ENCODE measurements at places on chromosomes 16 and 17.
A peak's percentile ranks its signal among the peaks of the same experiment; 100 is the strongest.

DNA sequence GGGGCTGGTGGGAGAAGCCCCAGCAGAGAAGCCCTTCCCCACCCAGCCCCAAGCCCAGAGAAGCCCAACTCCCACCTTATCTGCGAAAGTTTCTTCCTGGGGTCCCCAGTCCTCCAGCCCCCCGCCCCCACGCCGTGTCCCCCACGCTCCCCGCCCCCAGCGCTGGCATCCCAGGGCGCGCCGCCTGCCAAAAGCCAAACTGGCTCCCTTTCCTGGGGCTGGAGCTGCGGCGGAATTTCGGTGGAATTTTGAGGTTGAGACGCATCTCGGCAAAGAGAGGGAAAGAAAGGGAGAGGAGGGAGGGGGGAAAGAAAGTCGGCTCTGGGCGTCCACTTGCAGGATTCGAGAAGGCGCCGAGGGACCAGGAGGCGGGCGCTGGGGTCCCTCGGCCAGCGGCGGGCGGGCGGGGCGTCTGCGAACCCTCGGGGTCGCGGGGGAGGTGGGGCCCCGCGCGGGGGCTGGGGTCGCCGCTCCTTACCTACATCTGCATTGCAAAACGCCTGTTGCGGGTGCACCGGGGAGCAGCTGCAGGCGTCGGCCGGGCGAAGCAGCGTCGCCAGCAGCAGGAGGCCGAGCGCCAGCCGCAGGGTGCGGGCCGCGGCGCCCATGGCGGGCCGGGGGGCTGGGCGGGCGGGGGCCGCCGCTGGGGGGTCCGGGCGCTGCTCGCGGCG, 571 bp downstream of the TIMP2 start:
- no peak for DNase-seq

- DNase-seq, result no peak
These were observed 105.3 kb upstream of the C16orf82 start for GRCh38 chr16:26961459-26961858.

- DNase-seq, result no peak
These were observed 16.5 kb downstream of the GPT2 start for GRCh38 chr16:46900455-46901235.

GRCh38 chr16:85234310-85235204, 122.3 kb upstream of the CIBAR2 start:
- DNase-seq, result no peak

- DNase-seq, result no peak
These were observed 17.2 kb downstream of the SPAG9 start for GRCh38 chr17:51103451-51103850.

- DNase-seq, result no peak
These were observed 12.6 kb upstream of the ARL5C start for GRCh38 chr17:39178536-39178935.

DNA sequence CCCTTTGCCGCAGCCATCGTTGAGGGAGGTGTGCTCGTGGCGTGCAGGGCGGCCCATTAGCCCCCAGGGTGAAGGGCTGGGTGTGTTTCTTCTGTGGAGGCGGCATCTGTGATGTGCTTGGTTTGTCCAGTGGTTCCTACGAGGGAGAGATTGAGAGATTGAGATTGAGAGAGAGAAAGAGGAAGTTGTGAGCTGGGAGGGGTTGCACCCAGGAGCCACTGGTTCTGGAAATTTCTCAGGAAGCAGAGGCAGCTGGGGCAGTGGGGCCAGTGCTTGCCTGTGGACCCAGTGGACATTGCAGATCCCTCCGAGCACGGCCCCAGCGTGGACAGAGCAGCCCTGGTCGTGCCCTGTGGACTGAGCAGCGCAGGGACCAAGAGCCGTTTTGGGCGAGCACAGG, 72.0 kb upstream of the ZNF750 start:
- no peak for DNase-seq

GRCh38 chr17:71995590-71995989, 125.2 kb upstream of the SOX9 start:
- no peak for DNase-seq

DNA sequence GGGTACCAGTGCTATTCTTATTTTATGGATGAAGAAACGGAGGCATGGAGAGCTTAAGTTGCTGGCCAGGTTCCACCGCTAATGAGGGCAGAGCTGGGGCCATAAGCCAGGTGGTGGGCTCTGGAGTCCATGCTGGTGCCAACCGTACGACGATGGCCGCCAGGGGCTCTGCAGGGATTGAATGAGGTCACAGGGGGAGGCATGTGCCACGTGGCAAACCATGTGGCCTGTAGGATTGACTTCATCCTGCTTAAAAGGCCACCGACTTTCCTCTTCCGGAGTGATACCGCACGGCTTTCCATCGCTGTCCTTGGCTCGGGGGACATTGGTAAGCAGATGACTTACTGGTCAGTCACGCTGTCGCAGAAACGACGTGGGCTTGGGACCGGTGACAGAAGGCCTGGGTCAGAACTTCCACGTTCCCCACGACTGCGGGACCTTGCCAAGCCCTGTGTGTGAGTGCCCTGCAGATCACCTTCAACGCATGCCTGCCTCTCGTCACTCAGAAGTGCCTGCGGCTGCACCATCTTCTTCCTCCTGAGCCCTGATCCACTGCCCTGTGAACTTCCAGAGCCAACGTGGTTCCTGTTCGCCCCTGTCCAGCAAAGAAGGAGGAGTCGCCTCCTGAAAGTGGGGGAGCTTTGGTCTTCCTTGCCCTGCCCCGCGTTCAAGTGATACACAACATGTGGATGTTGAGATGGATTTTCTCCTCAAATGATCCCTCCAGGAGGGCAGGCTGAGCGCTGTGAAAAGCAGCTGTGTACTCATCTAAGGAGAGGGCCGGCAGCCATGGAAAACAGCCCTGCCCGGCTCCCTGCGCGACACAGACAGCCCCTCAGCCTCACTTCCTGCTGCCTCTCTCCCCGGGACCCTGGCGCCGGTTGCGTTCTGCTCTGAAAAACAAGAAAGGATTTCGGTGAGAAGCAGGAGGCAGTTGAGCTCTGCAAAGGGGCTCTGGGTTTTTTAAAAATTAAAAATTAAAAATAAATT, 176.7 kb downstream of the C16orf95 start:
- no peak for DNase-seq

DNA sequence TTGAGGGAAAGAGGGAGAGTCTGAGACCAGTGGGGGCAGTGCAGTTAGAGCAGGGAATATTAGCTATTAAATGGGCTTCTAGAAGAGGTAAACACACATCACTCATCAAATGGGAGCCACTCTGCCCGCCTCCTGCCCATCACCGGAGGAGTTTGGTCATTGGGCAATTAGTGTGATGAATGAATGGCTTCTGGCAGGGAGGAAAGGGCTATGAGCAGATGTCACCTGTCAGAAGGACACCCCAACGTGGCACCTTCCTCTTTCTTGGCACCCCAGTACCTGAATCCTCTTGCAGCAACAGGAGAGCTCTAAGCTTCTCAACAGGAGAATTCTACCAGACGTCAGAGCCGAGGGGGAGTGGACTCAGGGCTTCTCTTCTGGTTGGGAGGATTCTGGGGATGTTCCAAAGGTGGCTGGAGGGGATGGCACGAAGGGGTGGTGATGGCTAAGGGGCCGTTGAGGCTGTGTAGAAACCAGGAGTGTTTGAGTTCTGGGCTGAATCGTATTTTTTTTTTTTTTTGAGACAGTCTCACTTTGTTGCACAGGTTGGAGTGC, 11.0 kb downstream of the C1QTNF1 start:
- DNase-seq, result no peak

- DNase-seq, result no peak
These were observed 671 bp upstream of the FADS6 start for GRCh38 chr17:74893936-74894671.

- DNase-seq, result no peak
These were observed 9.8 kb downstream of the MYBBP1A start for GRCh38 chr17:4545217-4545951.

GRCh38 chr16:66429290-66429962, 2.3 kb downstream of the BEAN1 start:
- DNase-seq, result no peak

- no peak for DNase-seq
These were observed 20.5 kb downstream of the TANC2 start for GRCh38 chr17:62986549-62986948.

DNA sequence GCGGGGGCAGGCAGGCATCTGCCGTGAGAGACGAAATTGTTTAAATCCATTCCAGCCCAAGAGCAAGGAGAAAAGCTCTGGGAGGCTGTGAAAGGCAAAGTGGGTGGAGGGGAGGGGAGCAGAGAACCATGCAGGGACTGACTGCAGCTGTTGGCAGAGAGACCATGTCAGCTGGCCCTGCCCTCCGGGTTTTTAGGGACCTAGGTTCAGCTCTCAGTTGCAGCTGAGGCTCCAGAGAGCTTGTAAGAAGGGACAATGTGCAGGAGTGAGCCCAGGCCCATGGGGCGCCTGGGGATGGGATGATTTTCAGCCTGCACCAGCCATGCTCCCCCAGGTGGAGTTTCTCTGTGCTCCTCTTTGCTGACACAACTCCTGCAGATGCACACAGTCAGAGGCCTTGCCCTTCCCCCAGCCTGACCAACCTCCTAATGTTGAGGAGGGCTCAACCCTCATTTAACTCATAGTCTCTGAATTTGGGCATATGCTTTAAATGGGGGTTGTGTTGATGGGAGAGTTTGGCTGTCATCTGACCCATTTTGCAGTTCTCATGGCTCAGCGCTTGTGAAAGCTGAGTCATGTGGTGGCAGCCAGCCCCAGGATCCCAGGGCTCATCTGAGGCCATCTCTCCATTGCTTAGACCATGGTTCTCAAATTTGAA, 70.9 kb downstream of the PLXDC1 start:
- DNase-seq, result no peak

DNA sequence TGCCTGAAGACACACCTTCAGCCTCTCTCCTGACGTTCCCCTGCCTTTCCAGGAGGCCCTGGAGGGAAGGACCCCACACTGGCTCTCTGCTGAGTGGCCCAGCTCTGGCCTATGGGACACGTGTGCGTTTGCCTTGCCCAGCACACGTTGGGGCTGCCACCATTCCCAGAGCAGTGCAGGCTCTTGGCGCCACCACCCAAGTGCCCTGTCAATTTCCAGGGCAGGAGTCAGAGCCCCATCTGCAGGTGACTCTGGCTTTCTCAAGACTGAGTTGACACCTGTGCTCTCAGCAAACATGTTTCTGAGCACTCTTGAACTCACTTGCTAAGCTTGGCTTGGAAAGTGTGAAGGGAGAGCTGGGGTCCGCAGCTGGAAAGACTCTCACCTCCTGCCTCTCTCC, 4.7 kb upstream of the IRF8 start:
- DNase-seq, result no peak

GRCh38 chr17:38324772-38325171, 19.0 kb downstream of the GPR179 start:
- no peak for DNase-seq

GRCh38 chr16:81547194-81547938, 102.8 kb downstream of the CMIP start:
- no peak for DNase-seq

DNA sequence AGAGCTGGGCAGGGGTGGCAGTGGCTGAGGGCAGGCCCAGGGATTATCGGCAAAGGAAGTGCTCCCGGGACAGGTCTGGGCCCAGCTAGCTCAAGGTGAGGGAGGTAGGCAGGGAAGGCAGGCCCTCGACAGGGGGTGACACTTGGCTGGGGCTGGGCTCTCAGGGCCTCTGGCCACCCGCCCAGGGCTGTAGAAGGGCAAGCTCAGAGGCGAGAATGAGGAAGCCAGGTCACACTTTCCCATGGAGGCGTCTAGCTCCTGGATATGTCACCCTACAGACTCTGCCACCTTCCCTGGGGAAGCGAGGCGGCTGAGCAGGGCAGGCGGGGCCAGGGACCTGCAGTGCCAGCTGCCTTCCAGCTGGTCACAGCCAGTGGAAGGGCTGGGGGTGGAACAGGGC, 19.1 kb downstream of the FAM83G start:
- DNase-seq, result no peak

GRCh38 chr16:70152578-70153302, 20.8 kb upstream of the CLEC18C start:
- no peak for DNase-seq

GRCh38 chr17:81682565-81683207, 911 bp downstream of the ARL16 start:
- no peak for DNase-seq

- DNase-seq, result no peak
These were observed 151.1 kb upstream of the MYOCD start for GRCh38 chr17:12514596-12514995.

GRCh38 chr17:62093188-62094155, 28.4 kb upstream of the MED13 start:
- peak; percentile 19 for DNase-seq
